ENCODE measurements at places on chromosomes 6 and 20.

- no peak for DNase-seq
Measured at GRCh38 chr6:96841345-96841744, 4.1 kb upstream of the GPR63 start.

- no peak for DNase-seq
Measured at GRCh38 chr6:169953686-169954085, 202.3 kb downstream of the ERMARD start.

GRCh38 chr20:25353353-25353746 is 37.3 kb downstream of the ABHD12 start:
- DNase-seq: no peak

- no peak for DNase-seq
Measured at GRCh38 chr6:14930366-14930989, 315.4 kb upstream of the JARID2 start.

GRCh38 chr6:35292494-35292893 is 5.1 kb upstream of the DEF6 start:
- DNase-seq: no peak

DNA sequence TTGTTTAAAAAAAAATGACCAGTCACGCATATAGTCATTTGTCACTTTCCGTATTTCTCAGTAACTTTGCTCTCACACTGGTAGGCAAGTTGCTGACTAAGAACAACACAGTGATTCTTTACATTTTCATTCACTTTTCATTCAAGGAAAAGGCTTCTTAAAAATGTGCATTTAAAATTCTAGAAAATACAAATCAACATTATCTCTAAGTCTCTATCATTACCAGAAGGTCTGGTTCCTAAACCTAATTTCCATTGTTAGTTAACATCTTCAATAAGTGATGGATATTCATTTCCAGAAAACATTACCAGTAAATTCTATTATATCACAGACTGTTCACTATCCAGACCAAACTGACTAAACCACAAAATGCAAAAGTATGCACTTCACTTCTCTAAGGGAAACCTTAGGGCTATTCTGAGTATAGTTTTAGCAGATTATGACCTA is 115.3 kb downstream of the AHI1 start:
- DNase-seq: no peak

GRCh38 chr6:5997420-5997987 is 9.2 kb downstream of the NRN1 start:
- no peak for DNase-seq

GRCh38 chr6:7016226-7016625 is 91.5 kb upstream of the RREB1 start:
- no peak for DNase-seq

- DNase-seq: no peak
Measured at GRCh38 chr20:54257071-54257816, 49.4 kb downstream of the PFDN4 start.

- peak; percentile 7 for DNase-seq
Measured at GRCh38 chr20:56359212-56360132, 698 bp downstream of the FAM210B start.

GRCh38 chr6:163902993-163903392 is 488.5 kb downstream of the QKI start:
- no peak for DNase-seq

DNA sequence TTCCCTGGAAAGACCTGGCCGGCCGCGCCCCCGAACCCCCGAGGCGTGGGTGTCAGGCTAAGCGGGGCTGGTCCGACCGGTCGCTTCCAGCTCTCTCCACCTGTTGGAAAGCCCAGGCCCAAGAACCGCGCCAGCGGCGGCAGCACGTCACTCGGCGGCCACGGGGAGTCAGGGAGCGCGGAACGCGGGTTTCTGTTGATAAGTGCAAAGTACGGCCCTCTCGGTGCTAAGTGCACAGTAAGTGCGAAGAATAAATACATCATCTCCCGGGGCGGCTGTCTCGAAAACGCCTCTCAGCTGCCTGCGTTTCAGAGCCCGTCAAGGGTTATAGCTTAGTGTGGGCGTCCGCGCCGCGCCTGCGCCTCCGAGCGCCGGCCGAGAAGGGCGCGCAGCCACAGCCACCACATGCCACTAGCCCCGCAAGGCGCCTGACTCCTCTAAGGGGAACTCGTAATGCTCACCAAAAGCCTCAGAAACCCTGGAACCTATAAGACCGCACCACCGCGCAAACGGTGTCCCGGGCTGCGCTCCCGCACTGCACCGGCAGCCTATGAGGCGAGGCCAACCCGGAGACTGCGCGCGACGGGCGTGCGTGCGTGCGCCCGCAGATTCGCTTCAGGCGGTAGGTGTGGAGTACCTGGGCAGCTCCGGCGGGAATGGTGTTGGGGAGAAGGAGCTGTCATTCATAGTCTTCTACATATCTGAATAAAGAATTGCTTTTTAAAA is 9.2 kb upstream of the TBX18 start:
- no peak for DNase-seq

DNA sequence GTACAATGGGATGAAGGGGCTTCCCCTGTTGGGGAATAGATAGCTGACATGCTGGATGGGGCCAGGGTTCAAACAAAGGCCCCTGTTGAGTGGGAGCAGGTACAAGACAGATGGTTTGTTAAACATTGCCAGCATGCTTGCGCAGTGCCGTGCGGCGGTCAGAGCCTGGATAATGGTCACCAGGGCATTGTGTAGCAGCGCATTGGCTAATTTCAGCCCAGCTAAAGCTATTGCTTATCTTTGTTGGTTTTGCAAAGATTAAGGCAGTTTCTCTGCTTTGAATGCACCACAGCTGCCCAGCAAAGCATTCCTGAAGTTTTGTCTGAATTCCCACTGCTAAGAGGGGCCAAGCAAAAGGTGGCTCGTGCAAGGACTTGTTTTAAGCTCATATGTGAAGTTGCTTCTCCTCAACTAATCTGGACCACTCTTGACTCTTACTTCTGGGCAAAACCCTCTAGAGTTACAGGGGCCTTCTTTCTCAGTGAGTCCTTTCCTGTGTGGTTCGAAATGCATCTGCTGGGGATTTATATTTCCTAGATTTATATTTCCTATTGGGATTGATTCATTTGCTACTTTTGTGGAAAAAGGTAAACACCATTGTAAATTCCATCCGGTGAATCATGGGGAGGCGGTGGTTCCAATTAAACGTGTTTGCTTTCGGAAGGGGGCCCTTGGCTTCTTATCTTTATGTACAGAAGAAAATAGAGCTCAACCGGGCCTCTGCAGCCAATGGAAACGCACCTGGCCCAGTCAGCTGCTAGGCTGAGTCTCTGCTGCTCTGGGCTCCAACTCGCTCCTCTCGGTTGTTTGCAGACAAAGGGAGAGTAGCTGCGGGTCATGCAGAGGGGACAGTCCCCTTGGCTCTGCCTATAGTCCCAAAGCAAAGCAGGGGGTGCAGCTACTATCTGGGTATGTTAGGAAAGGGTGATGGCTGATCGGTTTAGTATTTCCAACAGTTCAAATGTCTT is 72.1 kb downstream of the FOXA2 start:
- DNase-seq: no peak

DNA sequence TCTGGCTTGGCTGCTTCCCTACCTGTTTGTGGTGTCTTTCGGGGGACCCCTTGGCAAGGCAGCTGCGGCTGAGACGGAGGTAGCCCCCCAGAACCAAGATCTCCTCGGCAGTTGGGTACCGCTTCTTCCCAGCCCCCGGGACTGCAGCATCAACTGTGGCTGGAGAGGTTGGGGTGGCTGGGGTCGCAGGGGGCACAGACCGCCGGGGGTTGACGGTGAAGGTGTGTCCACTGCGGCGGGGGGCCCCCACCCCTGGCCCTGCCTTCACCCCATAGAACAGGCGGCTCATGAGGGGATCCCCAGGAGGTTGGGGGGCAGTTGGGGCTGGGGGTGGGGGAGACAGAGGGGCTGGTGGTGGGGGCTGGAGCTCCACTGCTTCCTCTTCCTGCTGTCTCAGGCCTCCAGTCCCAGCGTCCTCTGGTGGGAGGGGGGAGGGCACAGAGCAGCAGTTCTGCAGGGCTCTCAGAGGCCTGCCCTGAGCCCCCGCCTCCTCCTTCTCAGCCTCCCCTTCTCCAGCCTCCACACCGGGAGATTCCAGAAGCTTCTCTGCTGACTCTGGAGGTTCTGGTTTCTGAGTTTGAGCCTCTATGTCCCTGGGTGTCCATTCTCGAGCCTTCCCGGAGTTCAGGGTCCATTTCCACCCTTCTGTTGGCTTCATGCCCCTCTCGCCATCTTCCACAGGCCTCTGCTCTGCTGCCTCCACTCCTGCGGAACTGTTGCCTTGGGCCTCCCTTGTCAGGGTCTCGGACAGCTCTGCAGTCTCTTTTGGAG is 1.9 kb downstream of the PPP1R18 start:
- peak; percentile 55 for DNase-seq

- DNase-seq: no peak
Measured at GRCh38 chr6:2257363-2257762, 12.0 kb upstream of the GMDS start.

DNA sequence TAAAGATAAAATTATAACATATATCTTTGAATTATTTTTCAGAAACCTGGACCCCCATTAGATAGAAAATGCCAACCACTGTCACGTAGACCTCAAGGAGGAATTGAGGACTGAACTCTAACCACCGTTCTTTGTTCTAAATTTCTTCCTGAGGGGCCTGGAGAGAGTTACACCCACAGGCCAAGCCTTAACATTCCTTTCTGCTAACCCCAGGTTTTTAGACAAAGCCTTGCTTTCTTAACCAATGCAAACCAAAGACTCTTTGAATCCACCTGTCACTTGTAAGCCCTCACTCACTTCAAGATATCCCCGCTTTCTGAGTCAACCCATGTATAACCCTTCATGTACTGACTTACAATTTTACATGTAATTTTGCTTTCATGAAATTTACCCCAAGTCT is 41.0 kb downstream of the SNX14 start:
- no peak for DNase-seq

- no peak for DNase-seq
Measured at GRCh38 chr6:157094038-157094437, 229.3 kb downstream of the TMEM242 start.

GRCh38 chr6:118054082-118054481 is 147.0 kb downstream of the SLC35F1 start:
- DNase-seq: no peak

- DNase-seq: no peak
Measured at GRCh38 chr6:4023240-4023639, 55.7 kb downstream of the FAM217A start.

GRCh38 chr6:111263837-111264236 is 176.5 kb downstream of the SLC16A10 start:
- DNase-seq: no peak

- no peak for DNase-seq
Measured at GRCh38 chr6:154637392-154637791, 95.8 kb upstream of the SCAF8 start.

DNA sequence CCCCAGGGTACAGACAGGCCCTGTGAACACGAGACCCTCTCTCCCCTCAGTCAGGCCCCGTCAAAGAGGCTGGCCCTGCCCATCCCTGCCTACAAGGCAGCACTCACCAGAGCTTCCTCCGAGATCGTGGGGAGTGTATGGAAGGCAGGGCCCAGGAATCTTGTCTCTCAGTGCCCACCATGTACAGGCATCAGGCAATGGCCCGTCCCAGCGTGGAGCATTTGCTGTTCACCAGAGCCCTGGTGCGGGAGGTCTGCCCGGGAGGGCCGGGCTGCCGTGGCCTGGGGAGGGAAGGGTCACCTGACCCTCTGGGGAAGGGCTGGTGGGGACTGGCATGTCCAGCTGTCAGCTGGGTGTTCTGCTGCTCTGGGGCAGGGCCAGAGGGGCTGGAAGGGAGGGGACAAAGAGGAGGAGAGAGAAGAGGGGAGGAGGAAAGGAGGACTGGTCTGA is at the start of gene IP6K3:
Gene IP6K3, minus strand, starts transcription at position 255 of the 450 bp plus-strand sequence. CDS start 11,429 bp downstream, outside the sequence.
- no peak for DNase-seq

DNA sequence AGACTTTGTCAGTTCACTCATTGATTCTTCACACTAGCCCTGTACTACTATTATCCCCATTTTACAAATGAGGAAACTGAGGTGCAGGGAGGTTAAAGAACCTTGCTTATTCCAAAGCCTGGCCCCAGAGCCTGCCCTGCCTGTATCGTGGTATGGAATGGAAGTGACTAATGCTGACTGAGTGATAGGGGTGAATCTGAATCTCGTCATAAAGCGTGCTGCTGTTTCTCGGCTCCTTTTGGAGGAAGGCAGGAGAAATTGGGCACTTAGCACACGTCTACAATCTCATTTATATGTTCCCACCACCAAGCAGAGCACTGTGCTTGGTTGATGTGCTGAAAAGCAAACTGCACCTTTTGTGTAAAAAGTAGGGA is 17.1 kb downstream of the GFRA4 start:
- DNase-seq: no peak

DNA sequence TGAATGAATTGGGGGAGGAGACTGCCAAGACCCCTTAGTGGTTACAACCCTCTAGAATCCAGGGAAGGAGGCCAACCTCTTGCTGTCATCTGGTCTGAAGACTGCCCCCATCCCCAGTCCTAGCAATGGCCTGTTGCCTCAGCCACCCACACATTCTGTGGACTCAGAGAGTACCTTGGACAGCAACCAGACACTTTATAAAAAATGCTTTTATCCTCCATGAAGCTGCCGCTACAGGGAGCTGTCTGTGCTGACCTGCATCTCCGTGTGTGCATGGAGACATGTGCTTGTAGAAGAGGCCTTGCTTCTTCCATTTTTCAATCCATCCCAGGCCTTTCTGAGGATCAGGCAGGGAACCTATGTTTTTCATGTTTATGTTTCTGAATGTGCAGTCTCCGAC is 15.2 kb downstream of the CDH22 start:
- no peak for DNase-seq

DNA sequence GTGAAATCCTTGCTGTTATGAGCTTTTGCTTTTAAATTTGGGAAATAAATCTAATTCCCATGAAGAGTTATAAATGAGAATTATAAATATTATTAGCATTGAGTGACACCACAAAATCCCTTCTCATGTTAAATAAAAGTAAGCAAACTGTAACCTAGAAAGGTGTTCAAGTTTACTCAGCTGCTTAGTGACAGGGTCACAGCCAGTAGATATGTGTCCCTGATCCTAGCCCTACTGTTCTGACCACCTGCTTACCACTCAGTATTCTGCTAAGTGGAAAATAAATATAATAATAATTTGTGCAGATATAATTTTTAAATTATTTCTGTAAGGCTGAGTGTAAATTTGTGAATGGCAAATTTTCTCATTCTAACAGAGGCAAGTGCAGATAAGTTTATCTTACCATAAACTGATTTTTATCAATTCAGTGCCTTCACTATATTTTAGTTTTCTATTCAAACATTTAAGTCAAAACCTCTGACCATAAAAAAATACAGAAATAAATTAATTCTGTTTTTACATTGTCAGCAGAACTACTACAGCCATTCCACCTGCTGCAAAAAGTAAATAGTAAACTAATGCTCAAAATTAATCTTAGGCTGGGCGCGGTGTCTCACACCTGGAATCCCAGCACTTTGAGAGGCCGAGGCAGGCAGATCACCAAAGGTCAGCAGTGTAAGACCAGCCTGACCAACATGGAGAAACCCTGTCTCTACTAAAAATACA is 118.2 kb downstream of the TENT5A start:
- no peak for DNase-seq

- DNase-seq: no peak
Measured at GRCh38 chr6:139844907-139845306, 470.5 kb upstream of the CITED2 start.

DNA sequence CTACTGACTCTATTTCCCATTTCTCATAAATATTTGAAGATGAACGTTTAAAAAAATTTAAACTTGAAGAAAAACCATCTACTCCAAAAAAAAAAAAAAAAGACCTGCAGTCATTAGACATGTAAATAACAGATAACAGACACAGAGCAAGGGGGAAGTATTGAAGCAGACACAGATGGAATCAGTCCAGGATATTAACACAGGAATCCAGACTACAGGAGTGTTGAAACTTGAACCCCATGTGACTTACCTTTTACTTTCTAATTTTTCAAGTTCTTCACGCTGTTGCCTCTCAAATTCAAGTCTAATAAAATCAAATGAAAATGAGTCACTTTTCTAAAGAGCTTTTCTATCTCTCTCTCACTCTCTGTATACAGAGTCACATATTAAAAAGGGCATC is 191.8 kb downstream of the KIF16B start:
- DNase-seq: no peak
